ENCODE measurements at places on chromosomes 7 and 10. TPM values are rescaled to one million over a fixed set of nuclear protein-coding genes. Genes with fewer than 3 reads are reported as not detected.

ITPRID1 gene
- total RNA-seq = 0.13 TPM

- no peaks in the 10 kb centered on the region for H3K36me3 ChIP-seq
- H3K27me3 ChIP-seq = no peaks in the 10 kb centered on the region
- no peak overlapping the region for H3K4me3 ChIP-seq
- no peak overlapping the region for H3K27ac ChIP-seq
- peaks cover 8% of the 10 kb centered on the region for H3K4me1 ChIP-seq
- DNase-seq = no peak
Measured at GRCh38 chr7:28672397-28672797, 260.1 kb downstream of the CREB5 start.

- H3K27me3 ChIP-seq = no peaks in the 10 kb centered on the region
- no peak for DNase-seq
- no peaks in the 10 kb centered on the region for H3K36me3 ChIP-seq
- H3K4me1 ChIP-seq = no peaks in the 10 kb centered on the region
- no peak overlapping the region for H3K27ac ChIP-seq
Measured at GRCh38 chr10:114081911-114082583, 38.4 kb downstream of the ADRB1 start.

DNA sequence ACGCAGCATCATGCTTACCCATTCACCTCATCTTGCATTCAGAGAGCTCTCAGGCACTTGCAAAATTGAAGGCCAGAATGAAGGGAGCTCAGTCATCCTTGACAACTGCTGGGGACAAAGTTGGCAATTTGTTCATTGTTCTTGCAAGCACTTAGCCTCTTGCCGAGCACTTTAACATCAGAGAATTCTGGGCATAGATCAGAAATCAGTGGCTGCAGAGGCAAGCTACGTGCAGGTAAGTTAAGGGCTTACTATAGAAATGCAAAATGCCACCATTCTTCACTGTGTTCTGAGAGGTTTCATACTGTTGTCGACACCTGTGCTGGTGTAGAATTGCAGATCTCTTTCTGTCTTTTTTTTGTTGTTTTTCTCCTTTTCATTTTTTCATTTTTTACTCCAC lies 84.1 kb upstream of the INSYN2A start:
- H3K27me3 ChIP-seq = no peaks in the 10 kb centered on the region
- no peaks in the 10 kb centered on the region for H3K4me1 ChIP-seq
- DNase-seq = no peak
- peaks cover 5% of the 10 kb centered on the region for H3K36me3 ChIP-seq

DNA sequence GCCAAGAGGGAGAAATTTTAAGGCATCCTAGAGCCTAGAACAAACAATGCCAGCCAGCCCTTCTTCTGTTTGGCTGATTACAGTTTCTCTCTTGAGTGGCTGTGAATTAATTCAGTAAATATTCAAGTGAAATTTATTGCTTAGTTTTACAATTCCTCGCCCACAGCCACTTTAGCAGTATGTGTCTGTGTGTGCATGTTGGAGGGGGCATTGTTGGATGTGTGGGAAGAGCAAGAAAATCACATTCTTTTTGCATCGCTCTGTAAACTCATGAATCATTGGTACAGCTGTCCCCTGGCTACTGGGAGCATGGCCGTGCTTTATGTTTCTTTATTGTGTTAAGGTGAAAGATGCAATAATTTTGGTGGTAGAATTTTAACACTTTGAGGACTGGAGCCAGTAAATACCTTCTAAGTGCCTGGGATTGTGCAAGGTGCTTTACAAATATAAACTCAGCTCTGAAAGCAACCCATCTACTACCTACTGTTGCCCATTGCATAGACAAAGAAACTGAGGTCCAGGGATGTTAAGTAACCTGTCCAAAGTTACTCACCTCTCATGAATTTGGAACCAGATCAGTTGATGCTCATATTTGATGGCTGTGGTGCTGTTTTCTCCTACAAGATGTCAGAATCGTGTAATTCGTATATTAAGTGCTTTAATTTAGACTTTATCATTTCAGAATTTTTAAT lies 89.9 kb upstream of the BTBD16 start:
- H3K27me3 ChIP-seq = no peaks in the 10 kb centered on the region
- no peak for DNase-seq
- peaks cover 53% of the 10 kb centered on the region for H3K4me1 ChIP-seq
- H3K27ac ChIP-seq = 0 out of 2 replicates have a peak overlapping the region, but pooled peaks have one; percentile 32
- peak overlapping the region; percentile 17 for H3K4me3 ChIP-seq
